ENCODE measurements at places on chromosomes 6 and 20. TPM values are rescaled to one million over a fixed set of nuclear protein-coding genes. Genes with fewer than 3 reads are reported as not detected.

DNA sequence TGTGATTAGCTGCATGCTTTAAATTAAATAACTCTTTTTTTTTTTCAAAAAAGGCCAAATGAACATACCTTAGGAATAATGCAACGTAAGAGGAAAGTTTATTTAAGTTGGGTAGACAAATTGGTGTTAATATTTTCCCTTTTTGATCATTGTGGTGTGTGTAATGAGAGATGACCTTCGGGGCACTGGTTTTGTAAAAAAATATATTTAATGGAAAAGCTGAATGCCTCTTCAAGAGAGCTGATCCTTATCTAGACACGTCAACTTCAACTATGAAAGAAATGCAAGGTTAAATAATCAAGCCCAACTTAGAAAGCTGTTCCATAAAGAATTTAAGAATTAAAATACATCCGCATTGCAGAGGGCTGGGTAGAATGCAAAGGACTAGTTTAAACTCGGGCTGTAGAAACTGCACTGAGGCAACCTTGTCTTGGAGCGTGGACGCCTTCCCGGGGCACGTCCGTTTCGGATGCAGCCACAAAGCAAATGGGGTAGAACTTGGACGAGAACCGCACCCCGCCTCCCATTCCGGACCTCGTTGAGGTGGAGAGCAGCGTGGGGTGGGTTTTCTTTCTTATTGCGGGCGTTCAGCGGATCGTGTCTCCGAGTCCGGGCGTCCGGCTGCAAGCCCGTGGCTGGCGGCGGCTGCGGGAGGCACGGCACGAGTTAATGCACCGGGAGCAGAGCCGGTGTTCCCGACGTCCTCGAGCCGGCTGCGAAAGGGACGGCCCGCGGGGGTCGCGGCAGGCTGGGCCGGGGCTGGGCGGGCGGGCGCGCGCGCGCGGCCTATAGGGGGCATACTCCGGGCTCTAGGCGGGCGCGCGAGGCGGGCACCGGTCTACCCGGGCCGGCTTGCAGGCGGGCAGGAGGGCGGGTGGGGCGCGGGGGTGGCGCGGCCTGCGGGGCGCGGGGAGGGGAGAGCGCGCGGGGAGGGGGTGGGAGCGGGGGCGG lies 1.9 kb downstream of the JARID2 start:
- peak; percentile 87 for DNase-seq

TRMT6 gene
- total RNA-seq = 6.1 TPM

TBCC gene
- 12.0 TPM for total RNA-seq

DNA sequence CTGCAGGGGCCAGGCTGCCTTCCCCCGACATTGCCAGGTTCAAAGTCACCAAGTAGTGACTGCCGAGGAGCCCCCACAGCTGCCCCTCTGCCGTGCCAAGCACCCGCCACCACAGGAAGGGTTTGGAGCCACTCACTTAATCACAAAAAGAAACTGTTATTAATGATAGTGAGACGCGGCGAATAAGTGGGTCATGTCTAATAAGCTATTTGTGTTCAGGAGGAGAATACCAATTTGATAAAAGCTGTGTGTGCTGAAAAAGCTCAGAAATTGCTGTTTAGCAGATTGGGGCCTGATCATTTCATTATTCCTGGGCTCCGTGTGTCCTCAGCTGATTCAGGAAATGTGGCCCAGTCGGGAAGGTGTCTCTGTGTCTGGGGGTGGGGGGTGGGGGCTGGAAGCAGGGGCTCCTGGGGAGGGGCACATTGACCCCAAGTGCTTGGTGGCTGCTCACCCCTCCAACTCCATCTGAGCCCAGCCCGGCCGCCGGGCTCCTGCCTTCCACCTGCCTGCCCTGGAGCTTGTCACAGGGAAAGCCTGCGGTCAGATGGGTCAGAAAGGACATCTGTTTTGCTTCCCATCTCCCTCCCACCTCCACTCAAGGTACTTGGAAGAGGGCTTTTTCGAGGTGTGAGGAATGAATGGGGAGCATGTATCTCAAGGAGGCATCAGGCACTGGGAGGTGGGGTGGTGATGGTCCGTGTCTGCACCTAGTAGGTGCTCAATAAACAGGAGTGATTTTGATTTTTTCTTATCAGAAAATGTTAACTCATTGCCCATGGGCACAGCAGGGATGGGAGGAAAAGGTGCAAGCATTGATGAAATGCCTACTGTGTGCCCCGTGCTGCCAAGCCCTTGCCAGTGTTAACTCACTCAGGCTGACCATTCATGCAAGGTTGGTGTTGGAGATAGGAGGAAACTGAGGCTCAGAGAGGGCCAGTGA lies 3.0 kb downstream of the VSTM2L start:
- no peak for DNase-seq

ADGRF5 gene
- total RNA-seq = 48.0 TPM

GRCh38 chr20:44720621-44720996 lies 5.4 kb downstream of the CCN5 start:
- DNase-seq = no peak

NRSN1 gene
- not detected for total RNA-seq

DNA sequence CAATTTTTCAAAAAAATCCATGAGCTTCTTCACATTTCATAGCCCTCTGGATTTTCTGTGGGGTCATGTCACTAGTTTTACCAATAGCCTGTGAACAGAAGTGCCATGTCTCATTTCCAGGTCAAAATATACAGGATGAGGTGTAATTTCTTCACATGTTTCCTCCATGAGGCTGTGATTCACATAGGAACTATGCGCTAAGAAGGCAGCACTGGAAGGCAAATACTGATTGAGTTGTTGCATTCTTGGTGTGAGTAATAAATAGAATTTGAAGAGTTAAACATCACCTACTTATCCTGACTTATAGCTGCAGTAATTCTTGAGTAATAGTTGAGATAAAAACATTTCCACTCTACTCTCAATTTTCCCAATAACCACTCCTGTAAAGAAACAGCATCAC lies 442.3 kb downstream of the HAO1 start:
- DNase-seq = no peak

SLC44A4 gene
- not detected for total RNA-seq

- DNase-seq = no peak
Observed at GRCh38 chr20:61502433-61502832, 250.4 kb downstream of the CDH4 start.

CNR1 gene
- total RNA-seq = 0.16 TPM

Measured in Right ventricle myocardium inferior (tissue), 1 donor.